ENCODE measurements at places on chromosomes 1 and 21. TPM values are rescaled to one million over a fixed set of nuclear protein-coding genes. Genes with fewer than 3 reads are reported as not detected.

DNA sequence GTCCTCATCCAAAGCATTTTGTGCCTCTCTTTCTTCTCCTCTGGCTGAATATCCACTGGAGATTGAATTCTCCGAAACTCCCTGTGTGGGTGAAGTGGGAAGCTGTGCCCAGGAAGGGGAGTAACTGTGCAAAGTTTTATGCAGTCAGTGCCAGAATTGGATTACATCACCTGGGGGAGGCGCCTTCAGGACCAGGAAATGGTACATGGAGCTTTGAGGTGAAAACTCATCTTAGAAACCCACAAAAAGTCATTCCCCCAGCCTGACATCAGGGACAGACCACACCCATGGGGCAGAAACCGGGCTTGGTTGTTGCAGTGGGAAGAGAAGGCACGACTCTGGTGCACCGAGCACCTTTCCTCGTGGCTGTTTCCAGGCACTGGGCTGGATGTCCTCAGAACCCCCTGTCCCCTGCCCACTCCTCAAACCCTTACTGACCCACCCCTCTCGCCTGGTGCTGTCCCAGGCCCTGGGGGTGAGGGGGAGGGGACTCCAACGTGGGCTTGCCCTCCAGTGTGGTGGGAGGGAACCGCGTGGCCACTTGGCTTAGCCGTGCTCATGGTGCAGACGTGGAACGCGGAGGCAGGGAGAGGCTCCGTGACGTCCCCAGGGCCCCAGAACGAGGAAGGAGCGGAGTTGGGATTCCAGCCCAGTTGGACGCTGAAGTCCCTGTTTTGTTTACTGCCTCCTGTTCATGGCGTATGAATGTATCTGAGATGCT lies 15.7 kb downstream of the TFF3 start:
- no peak for DNase-seq

The FAM163A gene
- not detected for polyA plus RNA-seq

DNA sequence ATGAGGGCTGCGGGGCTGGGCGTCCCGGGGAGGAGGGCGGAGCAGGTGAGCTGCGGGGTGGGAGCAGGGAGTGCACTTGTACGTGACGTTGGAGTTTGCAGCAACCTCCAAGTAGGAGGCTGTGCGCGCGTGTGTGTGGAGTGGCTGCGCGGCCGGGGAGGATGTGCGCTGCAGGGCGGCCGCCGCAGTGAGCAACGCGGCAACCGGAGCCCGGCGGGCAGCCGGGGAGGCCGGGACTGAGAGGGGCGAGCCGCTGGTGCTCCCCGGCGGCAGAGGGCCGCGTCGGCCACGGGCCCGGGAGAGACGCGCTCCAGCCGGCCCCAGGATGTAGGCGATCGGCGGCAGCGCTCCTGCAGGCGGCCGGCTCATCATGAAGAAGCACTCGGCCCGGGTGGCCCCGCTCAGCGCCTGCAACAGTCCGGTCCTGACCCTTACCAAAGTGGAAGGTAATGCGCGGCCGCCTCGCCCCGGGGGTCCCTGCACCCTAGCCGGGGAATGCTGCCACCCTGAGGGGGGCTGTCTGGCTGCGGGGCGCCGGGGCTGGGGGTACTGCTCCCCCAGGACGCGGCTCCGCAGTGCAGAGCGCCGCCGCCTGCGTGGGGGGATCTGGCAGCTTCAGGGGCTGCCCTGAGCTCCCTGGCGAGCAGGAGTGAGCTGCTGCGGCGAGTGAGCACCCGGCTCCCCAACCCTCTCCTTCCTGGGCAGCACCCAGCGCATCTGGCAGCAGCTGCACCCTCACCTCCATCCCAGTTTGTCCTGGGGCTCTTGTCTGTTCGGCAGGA lies 158.9 kb upstream of the COA6 start:
- DNase-seq: peak; percentile 1

GRCh38 chr1:5966543-5967205 lies 25.6 kb downstream of the NPHP4 start:
- DNase-seq: no peak

DNA sequence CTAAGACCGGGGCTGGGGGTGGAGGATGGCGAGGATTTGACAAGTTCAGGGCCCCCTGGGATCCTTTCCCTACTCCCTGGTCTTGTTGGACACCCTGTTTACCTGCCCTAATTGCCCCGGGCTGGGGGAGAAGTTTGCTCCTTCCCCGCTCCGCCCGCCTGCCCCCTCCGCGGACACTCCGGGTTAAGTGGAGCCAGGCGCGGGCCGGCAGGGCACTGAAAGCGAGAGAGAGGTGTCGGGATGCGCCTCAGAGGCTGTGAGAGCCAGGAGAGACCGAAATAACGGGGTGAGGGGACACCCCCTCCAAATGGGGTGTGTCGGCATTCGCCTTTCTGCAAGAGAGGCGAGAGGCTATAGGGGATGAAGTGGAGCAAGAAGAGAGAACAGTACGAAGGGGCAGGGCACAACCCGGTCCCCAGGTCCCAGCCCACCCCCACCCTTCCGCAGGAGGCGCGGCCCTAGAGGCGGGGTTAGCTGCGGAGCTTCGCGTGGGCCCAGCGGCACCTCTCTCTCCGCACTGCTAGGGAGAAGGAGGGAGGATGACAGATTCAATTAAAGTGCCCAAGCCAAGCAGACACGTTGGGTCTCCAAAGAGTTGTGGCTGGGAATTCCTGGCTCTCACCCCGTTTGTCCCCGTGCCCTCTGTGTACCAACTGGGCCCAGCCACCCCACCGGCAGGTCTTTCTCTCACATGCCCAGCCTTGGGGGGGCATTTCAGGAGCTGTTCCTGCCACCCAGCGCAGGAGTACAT lies 3.8 kb downstream of the EFNA3 start:
- no peak for DNase-seq

The FBLIM1 gene
- 76.2 TPM for polyA plus RNA-seq

- DNase-seq: peak; percentile 93
Measured at GRCh38 chr1:26049531-26050247, 3.8 kb upstream of the SLC30A2 start.

The EXTL1 gene
- 0.51 TPM for polyA plus RNA-seq

DNA sequence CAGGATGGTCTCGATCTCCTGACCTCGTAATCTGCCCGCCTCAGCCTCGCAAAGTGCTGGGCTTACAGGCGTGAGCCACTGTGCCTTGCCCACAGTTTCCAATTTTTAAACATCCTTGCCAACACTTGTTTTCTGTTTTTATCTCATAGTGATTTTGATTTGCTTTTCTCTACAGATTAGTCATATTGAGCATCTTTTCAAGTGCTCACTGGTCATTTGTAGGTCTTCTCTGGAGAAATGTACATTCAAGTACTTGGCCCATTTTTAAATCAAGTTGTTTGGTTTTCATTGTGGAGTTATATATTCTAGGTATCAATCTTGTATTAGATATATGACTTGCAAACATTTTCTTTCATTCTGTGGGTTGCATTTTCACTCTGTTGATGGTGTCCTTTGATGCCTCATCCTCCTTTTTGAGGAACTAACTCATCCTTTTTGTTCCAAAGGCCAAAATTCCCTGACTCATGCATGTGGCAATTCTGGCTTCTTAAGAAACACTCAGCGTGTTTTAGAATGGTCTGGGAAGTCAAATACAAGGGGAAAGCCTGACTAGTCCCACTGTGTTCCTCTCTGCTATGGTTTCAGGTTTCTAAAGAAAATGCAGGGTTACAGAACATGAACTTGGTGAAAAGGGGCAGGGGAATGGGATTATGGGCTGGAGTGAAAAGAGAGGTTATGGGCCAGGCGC lies 37.3 kb downstream of the PTAFR start:
- no peak for DNase-seq

DNA sequence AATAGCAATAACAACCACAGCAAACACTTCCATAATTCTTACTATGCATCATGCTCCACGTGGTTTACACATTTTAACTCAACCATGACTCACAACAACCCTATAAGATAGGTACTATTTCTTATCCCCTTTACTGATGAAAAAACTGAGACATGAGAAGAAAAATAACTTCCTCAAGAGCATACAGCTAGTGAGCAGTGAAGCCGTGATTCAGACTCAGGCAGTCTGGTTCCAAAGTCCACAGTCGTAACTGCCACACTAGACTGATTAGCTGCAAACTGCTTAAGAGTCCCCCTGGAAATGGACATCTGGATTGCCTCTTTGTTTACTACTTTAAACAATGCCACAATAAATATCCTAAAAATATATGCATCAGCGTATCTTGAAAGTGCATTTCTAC lies 55.7 kb downstream of the PLD5 start:
- DNase-seq: peak; percentile 69

GRCh38 chr1:161834967-161835550 lies 68.9 kb downstream of the ATF6 start:
- DNase-seq: no peak

- no peak for DNase-seq
Measured at GRCh38 chr1:87683196-87683956, 354.7 kb downstream of the LMO4 start.

DNA sequence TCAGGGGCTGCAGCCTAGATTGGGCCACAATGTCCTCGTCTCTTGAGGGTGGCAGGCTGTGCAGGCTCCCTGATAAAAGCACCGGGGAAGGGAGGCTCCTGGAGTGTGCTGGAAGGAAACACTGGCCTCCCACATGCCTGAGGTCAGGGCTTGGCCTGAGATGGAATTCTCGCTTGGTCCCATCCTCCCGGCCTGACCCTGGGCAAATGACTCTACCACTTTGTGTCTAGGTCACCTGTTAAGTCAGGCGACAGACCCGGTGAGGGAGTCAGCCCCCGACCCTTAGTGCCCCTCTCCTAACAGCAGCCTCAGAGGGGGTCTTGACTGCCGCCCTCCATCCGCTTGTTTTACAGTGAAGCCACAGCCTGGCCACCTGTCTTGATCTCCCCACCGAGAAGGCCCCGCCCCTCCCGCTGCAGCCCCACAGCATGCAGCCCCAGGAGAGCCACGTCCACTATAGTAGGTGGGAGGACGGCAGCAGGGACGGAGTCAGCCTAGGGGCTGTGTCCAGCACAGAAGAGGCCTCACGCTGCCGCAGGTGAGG lies 2.5 kb downstream of the SMIM1 start:
- DNase-seq: no peak

The TSPAN1 gene
- polyA plus RNA-seq: 40.3 TPM

- DNase-seq: peak; percentile 62
Measured at GRCh38 chr1:59061876-59062275, 235.0 kb upstream of the FGGY start.

DNA sequence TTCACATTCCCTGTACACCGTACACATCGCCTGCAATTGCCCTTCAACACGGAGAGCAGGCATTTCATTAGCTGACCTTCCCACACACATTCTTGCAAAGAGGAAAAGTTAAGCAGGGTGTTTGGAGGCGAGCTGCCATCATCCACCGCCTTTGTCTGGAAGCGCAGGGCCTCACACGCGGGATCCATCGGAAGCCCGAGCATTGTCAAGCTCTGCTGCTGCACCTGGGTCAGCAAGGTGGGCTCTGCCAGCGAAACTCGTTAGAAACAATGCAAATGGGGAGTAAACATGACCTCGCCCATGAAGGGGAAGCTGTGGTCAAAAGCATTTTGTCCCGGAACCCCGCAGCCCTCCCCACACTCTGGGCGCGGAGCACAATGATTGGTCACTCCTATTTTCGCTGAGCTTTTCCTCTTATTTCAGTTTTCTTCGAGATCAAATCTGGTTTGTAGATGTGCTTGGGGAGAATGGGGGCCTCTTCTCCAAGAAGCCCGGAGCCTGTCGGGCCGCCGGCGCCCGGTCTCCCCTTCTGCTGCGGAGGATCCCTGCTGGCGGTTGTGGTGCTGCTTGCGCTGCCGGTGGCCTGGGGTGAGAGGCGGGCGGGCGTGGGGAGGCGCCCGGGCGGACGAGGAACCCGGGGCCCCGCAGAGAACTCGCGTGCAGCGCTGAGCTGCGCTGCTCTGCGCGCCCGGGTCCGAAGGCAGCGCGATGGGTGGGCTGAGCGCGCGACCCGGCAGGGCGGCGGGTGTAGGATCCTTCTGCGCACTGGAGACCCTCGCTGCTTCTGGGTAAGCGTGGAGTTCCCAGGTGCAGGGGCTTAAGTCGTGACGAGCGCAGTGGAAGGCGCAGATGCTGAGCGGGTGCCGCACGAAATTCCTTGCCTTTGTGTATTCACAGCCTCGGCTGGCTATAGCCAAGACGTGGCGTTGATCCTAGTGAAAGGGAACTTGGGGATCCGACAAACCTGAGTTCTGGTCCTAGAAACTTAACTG lies at the start of gene CR1:
Gene CR1, plus strand, starts transcription at position 357 of the 992 bp plus-strand sequence. Its CDS starts 111 bp downstream, at position 468.
- DNase-seq: peak; percentile 21

The IGSF9 gene
- polyA plus RNA-seq: 18.1 TPM

DNA sequence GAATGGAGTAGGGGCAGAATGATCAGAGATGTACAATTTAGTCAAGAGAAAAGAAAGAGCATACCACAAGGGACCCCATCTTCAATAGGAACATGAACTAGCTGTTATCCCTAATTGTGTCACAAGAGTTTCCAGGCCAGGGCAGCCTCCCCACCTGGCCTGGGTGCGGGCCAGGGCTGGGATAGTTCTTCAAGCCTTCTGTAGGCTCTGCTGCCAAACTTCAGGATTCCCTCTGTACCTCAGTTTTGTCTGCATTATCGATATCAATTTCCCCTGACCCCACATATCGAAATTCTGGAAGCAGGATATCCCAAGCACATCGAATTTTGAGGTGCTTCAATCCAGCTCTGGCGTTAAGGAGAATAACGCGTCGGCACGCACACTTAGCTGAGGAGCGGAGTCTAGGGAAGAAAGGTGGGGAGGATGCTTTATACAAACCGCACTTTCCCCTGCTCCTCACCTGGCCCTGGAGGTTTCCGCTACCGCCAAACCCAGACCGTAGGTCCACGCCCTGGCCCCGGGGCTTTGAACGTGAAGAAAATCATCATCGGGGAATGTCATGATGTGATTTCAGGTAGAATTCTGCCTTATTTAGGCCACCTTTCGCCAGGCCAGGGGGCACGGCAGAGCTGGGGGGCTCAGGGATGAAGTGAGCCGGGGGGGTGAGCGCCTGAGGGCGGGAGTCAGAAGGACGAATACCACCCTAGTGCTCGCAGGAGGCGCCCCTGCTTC lies 7.4 kb downstream of the HLX start:
- DNase-seq: no peak

- DNase-seq: no peak
Measured at GRCh38 chr1:66355756-66356155, 178.2 kb upstream of the SGIP1 start.

DNA sequence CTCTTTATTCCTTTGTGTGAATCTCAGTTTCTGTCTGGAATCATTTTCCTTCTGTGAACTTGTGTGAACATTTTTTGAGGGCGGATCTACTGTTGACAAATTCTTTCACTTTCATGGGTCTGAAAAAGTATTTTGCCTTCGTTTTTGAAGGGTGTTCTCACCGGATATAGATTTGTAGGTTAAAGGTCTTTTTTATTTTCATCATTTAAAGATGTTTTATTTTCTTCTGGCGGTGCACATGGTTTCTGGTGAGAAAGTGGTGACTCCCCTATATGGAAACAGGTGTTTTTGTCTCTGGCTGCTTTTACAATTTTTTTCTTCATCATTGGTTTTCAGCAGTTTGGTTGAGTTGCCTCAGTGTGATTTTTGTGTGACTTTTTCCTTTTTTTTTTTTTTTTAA lies 94.9 kb downstream of the DYRK1A start:
- no peak for DNase-seq
